Pericardium fibroblast (primary cell): ENCODE measurements at places on chromosomes 7 and 10. TPM values are rescaled to one million over a fixed set of nuclear protein-coding genes. Genes with fewer than 3 reads are reported as not detected.

The SLC39A12 gene
- total RNA-seq = not detected in 2 replicates

The ACHE gene
- total RNA-seq = 0.35 and 1.6 TPM in 2 replicates

The SEMA3A gene
- 1.2 and 2.8 TPM in 2 replicates for total RNA-seq

The SMURF1 gene
- 10.0 and 14.8 TPM in 2 replicates for total RNA-seq

The SPDYE2B gene
- not detected in 2 replicates for total RNA-seq

The CDC14C gene
- not detected in 2 replicates for total RNA-seq

The CDHR3 gene
- total RNA-seq = 2.0 and 3.9 TPM in 2 replicates

The ANKRD7 gene
- total RNA-seq = 0.26 TPM in 1 of 2 replicates, not detected in the other

The UMAD1 gene
- total RNA-seq = 7.5 and 9.7 TPM in 2 replicates

The ATXN7L1 gene
- 2.8 and 3.1 TPM in 2 replicates for total RNA-seq

The SPDYE5 gene
- total RNA-seq = not detected in 2 replicates

The SLC26A3 gene
- total RNA-seq = not detected in 2 replicates

The PARD3 gene
- 24.9 and 27.7 TPM in 2 replicates for total RNA-seq

The NCOA4 gene
- 101 and 109 TPM in 2 replicates for total RNA-seq

The CYTH3 gene
- total RNA-seq = 35.7 and 87.3 TPM in 2 replicates

The IFIT1 gene
- total RNA-seq = 12.6 and 23.2 TPM in 2 replicates

The BMPR1A gene
- 20.1 and 29.9 TPM in 2 replicates for total RNA-seq

The HGF gene
- 33.2 and 42.2 TPM in 2 replicates for total RNA-seq

The NEUROD6 gene
- not detected in 2 replicates for total RNA-seq

The HOXA6 gene
- total RNA-seq = 0.26 and 0.35 TPM in 2 replicates

The SLC29A3 gene
- total RNA-seq = 2.5 and 3.0 TPM in 2 replicates

The CNPY1 gene
- total RNA-seq = not detected in 2 replicates

The LLCFC1 gene
- not detected in 2 replicates for total RNA-seq

The BTBD16 gene
- not detected in 2 replicates for total RNA-seq

The ALDH18A1 gene
- 55.8 and 96.6 TPM in 2 replicates for total RNA-seq

The NACAD gene
- total RNA-seq = 1.6 and 3.9 TPM in 2 replicates
